ENCODE measurements at places on chromosomes 12 and 14. TPM values are rescaled to one million over a fixed set of nuclear protein-coding genes. Genes with fewer than 3 reads are reported as not detected.

DNA sequence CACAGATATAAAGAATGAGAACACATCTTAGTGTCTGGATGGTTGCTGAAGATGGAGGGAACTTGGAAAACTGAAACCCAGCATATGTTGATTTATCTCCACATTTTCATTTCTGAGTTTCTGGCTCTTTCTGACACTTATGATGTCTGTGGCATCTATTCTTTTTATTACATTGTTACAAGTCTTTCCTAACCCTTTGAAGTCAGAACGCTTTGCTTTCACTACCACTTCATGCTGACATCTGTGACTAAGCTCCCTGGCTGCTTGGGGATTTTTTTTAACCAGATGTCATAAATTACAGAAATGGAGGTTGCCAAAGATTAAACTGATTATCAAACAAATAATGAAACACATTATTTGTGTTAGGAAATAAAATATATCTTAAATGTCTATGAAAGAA, 188.7 kb downstream of the KITLG start:
- DNase-seq: no peak

SCNN1A gene
- total RNA-seq: 0.58 TPM

- no peak for DNase-seq
Measured at GRCh38 chr14:31201111-31201510, 6.5 kb downstream of the HECTD1 start.

- DNase-seq: peak; percentile 79
Measured at GRCh38 chr12:92055877-92056276, 89.8 kb downstream of the BTG1 start.

GDF3 gene
- not detected for total RNA-seq

- no peak for DNase-seq
Measured at GRCh38 chr14:61417141-61417540, 95.8 kb downstream of the PRKCH start.

DNA sequence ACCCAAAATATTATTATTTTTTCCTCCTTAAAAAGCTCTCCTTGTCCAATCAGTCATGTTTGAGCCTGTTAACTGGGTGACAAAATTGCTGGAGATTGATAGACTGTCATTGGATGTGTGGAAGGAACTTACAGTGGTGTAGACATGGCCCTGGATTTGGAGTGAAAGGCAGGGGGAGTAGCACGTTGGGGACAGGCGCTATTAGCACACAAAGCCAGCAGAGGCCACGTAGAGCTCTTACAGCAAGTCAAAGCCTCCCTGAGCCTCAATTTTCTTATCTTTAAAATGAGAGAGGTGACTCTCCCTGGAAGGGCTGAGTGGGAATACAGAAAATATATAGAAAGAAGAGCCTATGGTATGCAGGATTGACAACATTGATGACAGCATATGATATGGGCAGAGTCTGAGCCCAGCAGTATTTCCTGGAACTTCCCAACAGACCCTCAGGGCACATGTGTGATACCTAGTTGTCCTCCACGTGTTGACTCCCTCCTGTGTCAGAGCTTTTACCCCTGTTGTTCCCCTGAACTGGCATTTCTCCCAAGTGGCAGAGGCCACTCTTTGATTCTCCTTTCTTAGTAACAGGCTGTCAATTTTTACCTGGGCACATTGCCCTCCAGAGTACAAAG, 504.9 kb downstream of the VRK1 start:
- no peak for DNase-seq

ITGA7 gene
- 3.7 TPM for total RNA-seq

DNA sequence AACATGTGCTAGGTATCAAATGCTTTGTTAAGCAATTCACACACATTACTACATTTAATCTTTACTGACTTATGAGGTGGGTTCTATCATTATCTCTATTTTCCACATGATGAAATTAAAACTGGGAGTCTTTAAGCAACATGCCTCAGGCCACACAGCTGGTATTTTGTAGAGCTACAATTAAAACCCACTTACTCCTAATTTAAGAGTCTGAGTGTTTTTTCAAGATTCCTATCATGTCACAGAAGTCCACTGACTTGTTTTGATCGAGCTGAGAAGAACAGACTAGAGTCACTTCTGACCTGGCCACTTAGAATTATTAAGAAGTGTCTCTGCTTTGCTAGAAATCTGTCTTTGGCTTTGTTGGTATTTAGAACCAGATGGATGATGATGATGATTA, 670.7 kb downstream of the NRXN3 start:
- no peak for DNase-seq

DNA sequence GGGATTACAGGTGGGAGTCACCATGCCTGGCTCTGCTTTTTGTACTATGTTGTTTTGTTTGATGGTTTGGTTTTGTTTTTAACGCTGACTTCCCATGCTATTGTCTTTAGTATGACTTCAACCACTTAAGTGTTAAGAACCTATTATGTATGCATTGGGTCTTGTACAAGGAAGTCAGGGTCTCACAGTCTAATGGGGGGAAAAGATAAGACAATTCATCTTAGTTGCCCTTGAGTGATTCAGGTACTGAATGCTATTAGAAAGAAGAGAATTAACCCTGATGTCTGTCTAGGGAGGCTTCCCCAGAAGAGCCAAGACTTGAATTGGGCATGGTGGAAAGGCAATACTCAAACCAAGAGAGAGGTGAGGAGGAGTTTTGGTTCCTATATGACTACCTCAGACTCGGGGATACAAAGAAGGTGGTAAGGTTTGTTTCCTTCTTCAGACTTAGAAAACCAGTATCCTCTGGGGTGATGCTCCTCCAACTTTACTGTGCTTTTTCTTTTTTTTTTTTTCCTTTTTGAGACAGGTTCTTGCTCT, 64.6 kb downstream of the SUSD6 start:
- DNase-seq: peak; percentile 64

ARHGDIB gene
- 1,208 TPM for total RNA-seq
